ENCODE measurements at places on chromosomes 2 and 18.

- no peak for DNase-seq
Measured at GRCh38 chr2:135904341-135904989, 28.2 kb upstream of the MCM6 start.

DNA sequence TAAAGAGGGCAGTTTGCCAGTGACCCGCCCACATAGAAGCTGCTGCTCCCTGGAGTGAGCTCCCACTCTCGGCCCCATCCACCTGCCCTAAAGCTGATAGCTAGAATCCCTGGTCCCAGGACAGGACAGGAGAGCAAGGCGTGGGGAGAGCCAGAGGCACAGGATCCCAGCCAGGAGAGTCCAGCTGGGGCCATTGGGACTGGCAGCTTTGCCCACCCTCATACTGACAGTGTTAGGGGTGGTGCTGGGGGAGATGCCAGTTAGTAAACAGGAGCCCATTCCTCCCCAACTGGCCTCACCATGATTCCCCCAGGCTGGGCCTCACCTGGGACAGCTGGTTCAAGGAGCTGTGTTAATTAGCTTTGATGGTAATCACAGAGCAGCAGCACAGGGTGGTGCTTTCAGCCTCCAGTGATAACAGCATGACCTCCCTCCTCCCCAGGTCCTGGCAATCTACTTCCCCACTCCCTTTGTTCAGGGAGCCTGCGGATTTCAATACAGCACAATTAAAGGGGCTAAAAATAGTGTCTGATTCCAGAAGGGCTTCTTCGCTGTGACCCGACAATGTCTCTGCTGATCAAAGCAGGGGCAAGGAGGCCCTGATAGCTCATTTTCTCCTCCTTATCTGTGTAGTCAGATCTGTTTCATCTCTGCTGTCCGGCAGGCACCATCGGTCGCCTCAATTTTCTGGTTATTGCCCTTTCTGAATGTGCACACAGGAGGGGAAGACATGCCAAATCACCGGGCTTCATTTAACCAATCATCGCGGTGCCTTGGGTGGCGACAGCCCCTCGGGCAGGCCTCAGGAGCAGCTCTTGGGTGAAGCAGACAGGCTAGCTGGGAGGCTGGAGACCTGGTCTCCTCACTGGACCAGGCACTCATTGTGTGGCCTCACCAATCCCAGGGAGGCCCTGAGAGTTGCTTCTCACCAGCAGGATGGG, 119.9 kb upstream of the TEX51 start:
- no peak for DNase-seq

GRCh38 chr2:110873056-110873502, 140.7 kb downstream of the ACOXL start:
- DNase-seq, result no peak

DNA sequence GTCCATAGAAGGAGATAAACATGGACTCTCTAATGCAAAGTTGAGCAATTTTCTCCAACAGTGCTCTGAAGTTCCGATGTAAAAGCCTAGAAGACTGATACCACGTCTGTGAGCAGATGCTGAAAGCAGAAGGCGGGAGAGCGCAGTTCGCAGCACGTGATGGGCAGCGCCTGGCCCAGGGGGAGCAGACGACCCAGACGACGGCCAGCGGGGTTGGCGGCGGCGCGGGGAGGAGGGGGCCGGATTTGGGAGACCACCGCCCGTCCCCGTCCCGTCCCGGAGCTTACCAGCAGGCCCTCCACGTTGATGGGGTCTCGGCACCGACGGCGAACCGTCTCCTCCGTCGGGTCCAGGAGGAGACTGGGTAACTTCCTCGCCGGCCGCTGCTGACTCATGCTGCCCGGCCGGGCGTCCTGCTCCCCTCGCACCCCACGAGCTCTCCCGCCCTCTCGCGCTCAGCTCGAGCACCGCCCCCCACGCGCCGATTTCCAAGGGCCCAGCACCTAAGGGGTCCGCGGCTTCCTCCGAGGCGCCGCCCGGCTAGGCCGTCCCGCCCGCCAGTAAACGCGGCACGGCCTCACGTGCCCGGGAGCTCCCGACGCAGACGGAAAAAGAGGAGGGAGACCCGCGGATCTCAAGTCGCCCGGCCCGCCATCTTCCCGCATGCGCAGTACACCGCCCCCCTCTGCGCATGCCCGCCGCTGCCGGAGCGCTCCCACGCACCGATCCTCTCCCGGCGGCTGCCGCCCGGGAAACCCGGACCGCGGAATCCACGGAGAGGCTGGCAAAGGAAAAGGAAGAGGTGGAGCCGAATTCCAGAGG, at the start of gene E2F6:
Gene E2F6 (minus strand): TSS at position 677 of the 822 bp plus-strand sequence. CDS start 282 bp downstream, at position 395.
- peak; percentile 86 for DNase-seq

GRCh38 chr2:235555371-235555770, 61.5 kb downstream of the AGAP1 start:
- DNase-seq, result no peak

DNA sequence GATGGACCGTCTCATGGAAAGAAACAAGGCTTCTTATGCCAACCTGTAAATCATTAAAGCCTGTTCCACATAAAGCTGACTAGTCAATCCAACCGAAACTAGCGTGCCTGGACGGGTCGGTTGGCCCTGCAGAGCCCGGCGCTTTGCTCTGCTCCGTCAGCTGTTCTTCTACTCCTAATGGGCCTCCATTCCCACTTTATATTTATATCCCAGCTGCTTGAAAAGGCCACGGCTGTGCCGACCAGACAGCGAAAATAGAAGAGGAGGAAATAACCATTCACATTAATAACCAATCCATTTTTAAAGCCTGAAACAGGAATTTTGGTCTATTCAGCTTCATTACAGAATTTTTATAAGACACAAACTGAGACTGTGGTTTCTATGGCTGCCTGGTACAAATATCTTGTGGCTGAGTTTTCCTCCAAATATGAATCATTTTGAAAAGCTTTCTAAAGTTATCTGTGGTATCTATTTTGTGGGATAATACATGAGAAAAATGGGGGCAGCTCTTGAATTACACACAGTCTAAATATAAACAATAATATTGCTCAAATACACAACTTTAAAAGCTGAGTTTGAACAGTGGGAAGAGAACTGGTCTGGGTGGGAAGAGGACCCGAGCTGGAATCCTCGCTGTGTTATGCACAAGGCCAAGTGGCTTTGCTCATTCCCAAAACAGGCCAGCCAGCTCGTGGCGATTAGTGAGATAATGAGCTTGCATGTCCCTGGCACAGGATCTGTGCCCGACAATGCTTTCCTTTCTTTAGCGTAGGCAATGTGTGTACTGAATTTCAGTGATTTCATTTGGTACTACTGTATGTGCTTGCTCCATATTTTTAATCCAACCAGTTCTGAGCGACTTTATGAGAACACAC, 10.5 kb upstream of the FAM124B start:
- no peak for DNase-seq

- no peak for DNase-seq
Measured at GRCh38 chr2:181005809-181006208, 25.4 kb downstream of the UBE2E3 start.

DNA sequence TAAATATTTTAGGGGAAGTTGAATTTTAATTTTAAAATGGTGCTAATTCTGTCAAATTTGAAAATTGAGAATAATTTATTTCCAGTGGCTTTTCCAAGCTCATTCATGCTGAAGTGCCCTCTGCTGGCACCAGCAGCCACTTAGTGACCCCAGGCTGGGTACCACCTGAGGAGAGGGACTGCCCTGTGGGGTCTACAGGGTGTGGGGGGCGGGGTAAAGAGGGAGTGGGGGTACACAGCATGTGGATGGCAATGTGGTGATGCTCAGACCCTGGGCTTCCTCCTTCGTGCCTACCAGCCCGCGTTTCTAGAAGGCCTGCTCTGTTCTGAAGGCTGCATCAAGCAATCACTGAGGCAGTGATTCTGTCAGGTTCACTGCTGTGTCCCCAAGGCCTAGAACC, 45.1 kb upstream of the SCLY start:
- DNase-seq, result no peak

DNA sequence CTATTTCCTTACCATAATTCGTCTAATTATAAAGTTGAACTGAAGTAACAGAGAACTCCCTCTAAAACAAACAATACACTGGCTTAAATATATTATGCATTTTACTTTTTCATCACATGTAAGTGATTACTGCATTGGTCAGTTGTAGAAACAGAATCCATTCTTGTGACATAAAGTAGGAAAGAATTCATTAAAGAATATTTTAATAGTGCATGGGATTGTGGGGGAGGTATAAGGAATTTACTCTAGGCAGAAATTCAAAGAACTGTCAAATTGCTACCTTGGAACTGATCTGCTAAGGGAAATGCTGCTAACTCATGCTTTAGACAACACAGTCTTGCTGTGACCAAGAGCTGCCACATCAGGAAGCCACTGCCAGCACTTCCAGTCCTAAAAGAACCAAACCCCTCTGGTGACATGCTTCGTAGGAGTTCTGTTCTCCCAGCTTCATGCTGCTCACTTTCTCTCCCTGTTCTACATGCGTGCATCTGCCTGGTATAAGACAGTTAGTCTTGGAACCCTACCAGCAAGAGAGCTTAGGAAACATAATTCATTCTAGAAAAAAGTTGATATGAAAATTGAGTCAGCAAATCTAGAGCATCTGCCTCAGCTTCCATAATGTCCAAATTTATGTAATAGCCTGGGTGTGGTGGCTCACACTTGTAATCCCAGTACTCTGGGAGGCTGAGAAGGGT, 1137.6 kb upstream of the NXPH2 start:
- no peak for DNase-seq

DNA sequence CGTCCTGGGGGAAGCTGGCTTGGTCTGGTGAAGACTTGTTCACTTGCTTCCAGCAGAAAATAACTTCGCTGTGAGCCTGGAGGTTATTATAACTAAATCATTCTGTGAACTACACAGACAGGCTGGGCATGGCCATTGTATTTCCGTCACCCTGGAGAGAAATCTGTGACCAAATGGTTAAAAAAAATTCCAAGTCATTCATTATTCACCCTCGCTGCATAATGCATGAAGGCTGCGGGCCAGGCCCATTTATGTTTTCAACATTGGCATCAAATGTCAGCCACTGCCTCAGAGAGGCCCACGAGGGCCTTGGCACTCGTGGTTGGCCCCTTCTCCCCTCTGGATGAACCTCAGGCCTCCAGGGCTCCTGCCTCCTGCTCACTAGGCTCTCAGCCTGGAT, 57.7 kb downstream of the RRM2 start:
- DNase-seq, result no peak

- DNase-seq, result no peak
Measured at GRCh38 chr2:20453087-20453486, 6.2 kb downstream of the RHOB start.

DNA sequence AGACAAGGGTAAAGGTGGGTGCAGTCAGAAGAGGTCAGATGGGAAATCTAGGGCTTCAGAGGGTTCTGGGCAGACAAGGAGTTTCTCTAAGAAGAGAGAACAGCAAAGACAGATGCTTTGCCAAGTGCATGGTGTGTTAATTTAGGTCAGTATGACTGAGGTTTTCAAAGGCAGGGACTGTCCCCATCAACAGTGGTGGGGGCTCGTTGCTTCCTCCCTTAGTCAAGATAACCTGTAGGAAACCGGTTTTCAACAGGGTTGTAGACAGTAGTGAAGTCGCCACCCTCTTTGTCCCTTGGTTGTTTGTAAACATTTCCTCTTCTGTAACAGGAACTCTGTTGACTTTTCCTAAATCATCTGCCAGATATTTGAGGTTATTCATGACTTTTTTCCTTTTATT, 11.6 kb downstream of the RAB12 start:
- DNase-seq, result no peak

- no peak for DNase-seq
Measured at GRCh38 chr2:239193401-239193811, 207.4 kb downstream of the HDAC4 start.

GRCh38 chr2:198101688-198102087, 297.3 kb downstream of the PLCL1 start:
- DNase-seq, result no peak

DNA sequence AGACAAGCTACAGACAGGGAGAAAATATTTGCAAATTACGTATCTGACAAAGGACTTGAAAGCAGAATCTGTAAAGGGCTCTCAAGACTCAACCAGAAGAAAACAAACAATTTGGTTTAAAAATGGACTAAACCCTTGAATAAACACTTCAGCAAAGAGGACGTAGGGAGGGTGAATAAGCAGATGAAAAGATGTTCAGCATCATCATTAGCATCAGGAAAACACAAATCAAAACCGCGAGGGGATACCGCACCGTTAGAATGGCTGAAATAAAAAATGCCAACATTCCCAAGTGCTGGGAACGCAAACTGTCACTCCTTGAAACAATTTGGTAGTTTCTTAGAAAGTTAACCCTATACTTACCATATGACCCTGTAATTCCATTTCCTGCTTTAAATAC, 136.7 kb downstream of the MBP start:
- DNase-seq, result no peak

GRCh38 chr18:23137788-23138216, 2.5 kb downstream of the CABLES1 start:
- no peak for DNase-seq

GRCh38 chr2:225422145-225422544, 22.6 kb downstream of the NYAP2 start:
- DNase-seq, result no peak

DNA sequence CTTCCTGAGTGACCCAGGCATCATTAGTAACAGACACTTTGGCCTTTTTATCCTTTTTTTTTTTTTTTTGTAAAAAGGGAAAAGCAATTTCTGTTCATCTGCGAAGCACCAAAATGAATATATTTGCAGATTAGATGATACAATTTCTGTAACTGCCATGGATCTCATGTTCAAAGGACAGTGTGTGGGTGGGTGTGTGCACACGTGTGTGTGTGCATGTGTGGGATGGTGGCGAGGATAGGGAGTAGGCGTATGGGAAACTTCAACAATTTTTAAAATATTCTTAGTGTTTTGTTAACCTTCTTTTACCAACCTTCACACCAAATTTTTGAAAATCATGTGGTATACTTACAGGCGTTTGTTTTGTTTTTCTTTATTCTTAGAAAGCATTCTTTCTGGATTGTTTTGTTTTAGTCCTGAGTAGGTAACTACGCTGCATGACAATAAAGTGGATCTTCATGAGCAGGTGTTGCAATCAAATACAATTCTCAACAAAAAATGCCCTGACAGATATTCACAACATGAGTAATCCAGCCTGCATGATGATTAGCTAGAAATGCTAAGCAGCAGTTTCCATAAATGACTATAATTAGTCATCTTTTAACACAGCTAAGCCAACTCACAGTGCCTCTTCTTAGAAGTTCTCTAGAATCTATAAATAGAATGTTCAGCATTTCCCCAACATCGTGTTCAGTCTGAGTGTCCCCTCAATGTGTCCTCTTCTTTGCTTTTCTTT, 53.5 kb upstream of the RMDN2 start:
- peak; percentile 50 for DNase-seq

DNA sequence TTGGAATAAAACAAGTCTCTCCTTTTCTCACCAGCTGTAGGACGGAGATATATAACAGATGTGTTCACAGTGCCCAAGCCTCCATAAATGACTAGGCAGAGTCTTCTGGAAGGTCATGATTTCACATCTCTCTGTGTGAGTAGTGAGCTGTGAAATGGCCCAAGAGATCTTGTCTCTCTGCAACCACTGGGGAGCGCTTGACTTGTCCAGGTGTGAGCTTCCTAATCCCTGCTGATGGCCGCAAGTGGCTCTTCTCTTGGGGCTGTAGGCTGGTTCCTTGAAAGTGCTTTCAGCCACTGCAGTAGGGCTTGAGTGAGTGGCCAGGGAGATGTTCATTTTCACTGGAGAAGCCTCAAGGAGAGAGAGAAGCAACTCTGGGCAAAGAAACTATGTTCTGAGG, 38.1 kb upstream of the OTOS start:
- no peak for DNase-seq

- no peak for DNase-seq
Measured at GRCh38 chr2:196274387-196274809, 103.0 kb upstream of the STK17B start.

Data from hippocampal formation (tissue), 2 donors.